Kidney epithelial cell (primary cell): ENCODE measurements at places on chromosomes 7 and 10.

DNA sequence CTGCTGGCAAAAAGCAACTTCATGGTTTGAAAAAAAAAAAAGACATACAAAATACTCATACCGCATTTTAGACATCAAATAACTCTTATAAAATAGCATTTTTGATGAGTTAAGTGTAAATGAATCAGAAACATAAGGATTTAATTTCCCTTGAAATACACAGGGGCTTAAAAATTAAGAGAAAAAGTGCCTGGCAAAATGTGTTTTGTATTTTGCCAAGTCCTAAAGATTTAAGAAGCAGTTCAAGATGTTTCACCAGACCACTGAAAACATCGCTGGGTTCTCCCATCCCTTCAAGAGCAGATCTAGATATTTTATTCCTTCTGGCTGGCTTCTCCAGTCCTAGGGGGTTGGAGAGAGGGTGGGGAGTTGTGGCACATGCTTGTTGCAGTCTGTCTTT is 396.4 kb downstream of the INHBA start:
- DNase-seq = no peak

DNA sequence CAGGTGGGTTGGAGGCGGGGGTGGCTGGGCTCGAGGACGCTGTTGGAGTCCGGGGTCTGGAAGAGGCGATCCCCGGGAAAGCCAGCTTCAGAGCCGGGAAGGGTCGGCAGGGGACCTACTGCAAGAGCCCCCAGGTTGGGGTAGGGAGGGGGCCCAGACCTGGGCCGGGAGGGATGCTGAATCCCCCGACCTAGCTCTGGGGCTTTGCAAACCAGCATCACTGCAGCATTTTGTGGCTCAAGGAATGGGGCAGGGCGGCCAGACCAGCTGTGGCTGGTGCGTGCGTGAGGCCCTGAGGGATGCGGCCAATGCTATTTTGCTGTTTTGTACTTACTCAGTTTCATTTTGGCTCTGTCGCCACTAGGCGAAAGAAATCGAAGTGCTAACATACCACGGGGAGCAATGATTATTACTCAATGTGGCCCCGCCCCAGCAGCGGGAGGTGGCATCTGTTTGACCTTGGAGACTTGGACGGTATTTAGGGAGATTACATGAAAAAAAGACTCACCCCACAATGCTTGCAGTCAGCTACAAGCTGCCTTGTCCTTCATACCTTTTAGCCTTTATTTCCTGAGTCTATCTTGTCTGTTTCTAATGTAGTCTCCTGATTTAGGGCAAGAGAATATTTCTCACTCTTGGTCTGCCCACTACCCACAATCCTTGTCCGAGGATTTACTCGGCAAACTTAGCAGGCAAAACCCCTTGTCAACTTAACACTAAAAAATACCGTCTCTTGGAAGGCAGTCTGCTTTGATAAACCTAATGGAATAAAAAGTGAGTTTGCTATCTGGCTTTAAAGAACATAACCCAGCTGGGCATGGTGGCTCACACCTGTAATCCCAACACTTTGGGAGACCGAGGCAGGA is 16.2 kb downstream of the HSPB1 start:
- DNase-seq = no peak

DNA sequence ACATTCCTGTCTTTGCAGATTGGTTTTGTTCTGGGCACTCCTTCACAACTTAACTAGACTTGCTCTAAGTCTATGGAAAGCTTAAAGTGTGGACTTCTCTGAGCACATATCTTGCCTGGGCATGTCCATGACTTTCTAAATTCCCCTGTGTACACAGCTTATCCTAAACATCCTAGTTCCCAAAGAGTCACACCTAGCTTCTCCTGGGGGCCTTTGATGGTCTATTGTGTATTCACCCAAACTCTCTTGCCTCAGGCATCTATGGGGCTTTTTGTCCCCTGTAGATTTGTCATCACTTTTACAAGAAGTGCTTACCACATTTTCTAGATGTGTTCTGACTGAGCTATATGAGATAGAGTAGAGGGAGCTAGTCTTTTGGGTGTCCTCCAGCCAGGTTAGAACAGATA is 12.2 kb upstream of the ZNF488 start:
- DNase-seq = no peak

DNA sequence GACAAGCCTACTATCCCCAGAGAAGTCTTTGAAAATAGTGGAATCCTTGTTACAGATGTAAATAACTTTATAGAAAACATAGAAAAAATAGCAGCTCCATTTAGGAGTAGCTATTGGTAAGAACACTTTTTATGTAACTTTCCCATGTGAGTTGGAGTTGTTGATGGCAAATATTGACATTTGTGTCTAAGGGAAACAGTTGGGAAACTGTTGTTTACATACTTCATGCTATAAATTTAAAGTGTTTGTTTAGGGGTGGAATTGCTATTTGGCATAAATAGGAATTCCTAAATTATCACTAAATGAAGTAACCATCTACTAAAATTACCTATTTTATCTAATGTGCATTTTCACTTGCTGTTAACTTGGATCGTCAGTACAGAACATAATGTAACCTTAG is 50.7 kb downstream of the GDI2 start:
- DNase-seq = no peak

GRCh38 chr7:157679607-157680006 is 342.8 kb downstream of the DNAJB6 start:
- no peak for DNase-seq

DNA sequence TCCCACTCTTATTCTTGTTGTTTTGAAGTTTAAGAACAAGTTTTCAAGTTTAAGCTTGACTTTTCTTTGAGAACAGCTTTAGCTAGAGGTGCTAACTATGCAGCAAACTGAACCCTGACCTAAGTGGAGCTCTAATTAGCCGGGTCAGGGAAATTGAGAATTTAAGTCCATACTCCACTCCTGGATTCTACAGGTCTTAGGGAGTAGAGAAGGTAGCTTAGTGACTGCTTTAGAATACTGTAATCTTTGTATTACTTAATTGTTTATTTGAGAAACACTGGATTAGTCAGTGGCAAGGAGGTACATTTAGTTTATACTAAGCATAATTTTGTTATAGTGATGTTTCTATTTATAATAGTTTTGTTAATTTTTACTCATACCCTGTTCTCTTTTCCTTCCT is 74.6 kb upstream of the STRIP2 start:
- DNase-seq = no peak

DNA sequence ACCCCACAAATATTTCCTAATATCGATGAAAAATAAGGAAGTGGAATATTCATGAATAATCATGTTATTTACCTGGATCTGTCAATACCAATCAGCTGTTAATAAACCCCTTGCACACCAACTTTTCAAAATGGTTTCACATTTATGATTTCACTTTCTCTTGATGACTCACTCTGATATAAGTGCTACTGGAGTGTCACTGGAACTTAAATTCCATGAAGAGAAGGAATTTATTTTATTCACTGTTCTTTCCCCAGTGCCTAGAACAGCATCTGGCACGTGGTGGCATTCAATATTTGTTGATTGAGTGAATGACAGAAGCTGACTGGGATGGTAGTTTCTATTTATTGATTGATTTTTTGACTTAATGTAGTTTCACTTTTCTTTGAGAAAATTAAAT is 3.5 kb upstream of the ENO4 start:
- no peak for DNase-seq

- DNase-seq = no peak
Observed at GRCh38 chr10:62742536-62743061, 61.9 kb upstream of the ADO start.

- DNase-seq = no peak
Observed at GRCh38 chr10:124742413-124743190, 1.6 kb downstream of the FAM53B start.

DNA sequence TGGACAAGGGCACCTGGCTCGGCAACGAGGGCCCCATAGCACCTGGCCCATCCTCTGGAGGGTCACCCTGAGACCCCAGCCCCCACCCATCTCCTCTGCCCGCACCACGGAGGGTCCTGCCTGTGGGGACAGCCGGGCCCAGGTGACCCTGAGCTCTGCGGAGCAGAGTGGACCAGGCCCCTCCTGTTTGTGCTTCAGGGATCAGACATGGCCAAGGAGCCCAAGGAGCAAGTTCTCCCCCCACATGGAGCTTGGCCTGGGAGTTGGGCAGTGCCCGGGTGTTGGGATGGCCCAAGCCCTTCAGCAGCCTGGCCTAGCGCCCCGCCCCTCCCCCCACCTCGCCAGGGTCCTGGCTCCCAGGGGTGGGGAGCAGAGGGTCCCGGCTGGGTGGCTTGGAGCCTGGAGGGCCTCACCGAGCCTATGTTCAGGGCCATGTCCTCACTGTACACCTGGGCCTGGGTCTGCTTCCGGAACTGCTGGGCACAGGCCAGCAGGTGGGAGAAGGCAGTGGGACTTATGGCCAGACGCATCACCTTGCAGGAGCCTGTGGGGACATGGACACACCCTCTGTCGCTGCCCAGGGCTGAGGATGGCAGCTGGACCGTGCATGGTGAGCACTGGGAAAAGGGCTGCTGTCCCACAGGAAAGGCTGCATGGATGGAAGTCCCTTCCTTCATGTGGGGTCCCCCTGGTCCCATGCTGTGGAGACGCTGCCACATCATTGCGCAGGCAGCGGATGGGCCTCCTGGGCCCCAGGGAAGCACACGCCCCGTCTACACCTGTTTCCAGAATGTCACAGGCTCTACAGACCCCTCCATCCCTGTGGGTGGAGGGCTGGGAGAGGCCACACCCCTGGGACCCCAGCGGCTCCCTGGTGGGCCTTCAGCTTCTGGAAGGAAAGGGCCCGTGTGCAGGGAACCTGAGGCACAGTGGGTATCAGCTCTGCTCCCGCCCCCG is 49.2 kb upstream of the NKX6-2 start:
- no peak for DNase-seq

GRCh38 chr7:50416527-50417182 is 33.5 kb downstream of the FIGNL1 start:
- no peak for DNase-seq

GRCh38 chr7:140640060-140640637 is 464 bp downstream of the DENND2A start:
- no peak for DNase-seq

GRCh38 chr10:13658264-13658663 is 71.5 kb downstream of the PRPF18 start:
- DNase-seq = no peak

GRCh38 chr7:64685741-64686140 is 19.8 kb downstream of the ZNF107 start:
- no peak for DNase-seq

- DNase-seq = no peak
Observed at GRCh38 chr10:124820121-124820520, 18.5 kb downstream of the ABRAXAS2 start.

DNA sequence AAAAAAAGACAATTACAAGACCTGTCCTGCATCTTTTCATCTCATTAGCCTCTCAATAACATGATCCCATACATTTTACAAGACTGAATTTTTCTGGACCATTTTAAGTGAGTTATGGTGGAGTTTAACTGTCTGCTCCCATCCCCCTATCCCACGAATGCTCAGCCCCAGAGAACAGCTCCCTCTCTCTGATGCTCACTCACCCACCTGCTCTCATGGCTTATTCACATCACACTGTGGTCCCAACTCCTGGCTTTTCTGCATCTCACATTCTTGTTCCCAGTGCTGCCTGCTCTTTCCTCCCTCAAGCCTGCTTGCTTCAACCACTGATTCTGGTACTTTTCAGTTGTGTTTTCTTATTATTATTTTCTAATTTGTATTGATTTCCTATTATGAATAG is 20.4 kb upstream of the CCSER2 start:
- no peak for DNase-seq
